Left ventricle myocardium inferior (tissue), 1 donor: ENCODE measurements at places on chromosomes 3 and 15.
A peak's percentile ranks its signal among the peaks of the same experiment; 100 is the strongest.

- DNase-seq, result no peak
Measured at GRCh38 chr3:27093771-27094170, 275.4 kb downstream of the NEK10 start.

DNA sequence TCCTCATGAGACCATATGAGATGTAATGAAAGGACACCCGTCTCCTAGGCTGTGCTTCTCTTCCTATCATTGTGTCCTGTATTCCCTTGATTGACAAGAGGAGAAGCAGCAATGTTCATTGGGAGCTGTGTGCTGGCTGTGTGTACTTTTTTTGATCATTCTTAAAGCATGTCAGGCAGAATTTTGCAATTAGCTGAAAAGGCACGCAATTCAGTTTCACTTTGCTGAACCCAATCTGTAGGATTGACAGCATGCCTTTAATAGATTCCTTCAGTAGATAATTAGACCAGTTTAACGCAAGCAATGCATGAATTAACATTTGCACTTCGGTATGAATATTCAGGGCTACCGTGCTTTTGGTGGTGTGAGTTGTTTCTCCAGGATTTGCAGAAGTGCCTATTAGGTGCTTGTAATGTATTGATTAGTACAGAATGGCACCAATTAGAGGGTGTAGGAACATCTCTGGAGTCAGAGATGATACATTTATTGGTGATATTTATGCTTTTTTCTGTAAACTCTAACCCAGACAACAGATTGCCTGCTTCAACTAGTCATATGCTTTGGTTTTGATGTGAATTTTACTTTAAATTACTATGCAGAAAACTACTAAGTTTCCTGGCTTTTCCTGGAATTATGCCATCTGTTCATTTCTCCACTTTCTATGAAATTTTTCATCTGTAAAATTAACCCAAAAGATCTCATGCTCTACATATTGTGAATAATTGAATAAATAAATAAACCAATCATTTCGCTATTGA, 114.3 kb downstream of the NSUN3 start:
- DNase-seq, result no peak

GRCh38 chr3:78096488-78097255, 1056.8 kb downstream of the ROBO2 start:
- DNase-seq, result no peak

DNA sequence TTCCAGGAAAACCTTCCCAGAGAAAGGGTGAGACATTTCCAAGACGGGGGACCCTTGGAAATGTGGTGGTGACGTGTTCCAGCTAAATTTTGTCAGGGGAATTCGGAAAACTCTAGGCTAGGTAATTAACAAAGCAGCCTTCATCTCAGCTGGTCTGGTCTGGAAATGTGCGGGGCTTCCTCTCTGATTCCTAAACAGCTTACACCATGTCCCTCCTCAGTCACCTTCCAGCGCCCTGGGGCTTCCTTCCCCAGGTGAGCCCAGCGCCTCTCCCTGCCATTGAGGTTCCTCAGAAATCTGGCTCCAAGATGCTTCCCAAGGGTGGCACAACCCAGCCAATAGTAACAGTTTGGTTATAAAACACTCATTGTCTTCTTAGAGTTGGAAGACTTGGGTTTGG, 571 bp downstream of the ACAD9 start:
- no peak for DNase-seq

- no peak for DNase-seq
Measured at GRCh38 chr3:61236556-61236955, 14.7 kb downstream of the FHIT start.

DNA sequence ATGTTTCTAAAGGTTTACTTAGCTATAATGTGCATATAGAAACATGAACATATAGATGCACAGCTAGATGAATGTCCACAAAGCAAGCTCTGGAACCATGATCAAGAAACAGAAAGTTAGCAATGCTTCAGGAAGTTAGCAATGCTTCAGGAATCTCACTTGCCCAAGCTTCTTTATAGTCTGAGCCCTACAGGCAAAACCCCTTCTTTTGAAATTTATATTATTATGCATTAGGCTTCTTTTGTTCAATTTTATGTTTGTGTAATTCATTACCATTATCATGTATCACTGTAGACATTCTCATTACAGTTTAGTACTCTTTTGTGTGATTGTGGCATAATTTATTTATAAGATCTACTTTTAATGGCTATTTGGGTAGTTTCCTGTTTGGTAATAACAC, 286.4 kb upstream of the BCHE start:
- no peak for DNase-seq

DNA sequence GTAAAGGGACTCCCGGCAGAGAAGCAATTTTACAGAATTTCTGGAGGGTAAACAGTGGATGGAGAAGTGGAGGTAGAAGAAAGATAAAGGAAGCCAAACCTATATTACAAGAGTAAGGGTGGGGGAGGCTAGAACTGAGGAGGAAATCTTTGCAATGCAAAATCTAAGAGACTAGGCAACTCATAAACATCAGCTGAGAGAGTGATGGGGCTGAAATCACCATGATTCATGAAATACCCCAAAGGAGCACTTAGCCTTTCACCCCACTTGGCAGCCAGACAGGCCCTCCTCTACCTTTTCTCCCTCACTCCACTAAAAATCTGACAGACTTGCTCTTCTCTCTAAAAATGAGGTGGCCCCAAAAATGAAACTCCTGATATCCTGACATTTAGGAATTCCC, 19.5 kb upstream of the ZBTB38 start:
- no peak for DNase-seq

DNA sequence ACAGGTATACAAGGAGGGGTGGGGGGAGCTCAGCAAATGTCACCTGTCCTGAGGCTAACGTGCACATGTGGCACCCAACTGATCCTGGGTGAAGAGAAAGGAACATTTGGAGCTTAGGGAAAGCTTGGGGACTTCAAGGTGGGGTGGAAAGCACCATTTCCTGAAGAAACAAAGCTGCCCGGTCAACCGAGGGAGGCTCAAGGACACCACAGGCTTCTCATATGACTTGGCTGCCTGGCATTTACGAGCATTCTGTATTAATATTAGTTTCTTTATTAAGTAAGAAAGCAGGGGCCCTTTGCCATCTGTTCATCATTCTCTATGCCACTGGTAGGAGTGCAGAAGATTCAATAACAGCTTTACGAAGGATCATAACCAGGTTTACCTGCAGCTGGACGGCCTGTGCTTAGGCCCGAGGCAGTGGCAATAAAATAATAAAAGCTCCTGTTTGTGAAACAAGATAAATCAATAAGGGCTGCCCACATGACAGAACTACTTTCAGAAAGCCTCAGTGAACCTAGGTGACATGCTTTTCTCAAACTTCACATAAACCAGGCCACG, 54.0 kb downstream of the ETV5 start:
- DNase-seq, result no peak

- DNase-seq, result no peak
Measured at GRCh38 chr15:27844018-27844666, 255.0 kb downstream of the OCA2 start.

DNA sequence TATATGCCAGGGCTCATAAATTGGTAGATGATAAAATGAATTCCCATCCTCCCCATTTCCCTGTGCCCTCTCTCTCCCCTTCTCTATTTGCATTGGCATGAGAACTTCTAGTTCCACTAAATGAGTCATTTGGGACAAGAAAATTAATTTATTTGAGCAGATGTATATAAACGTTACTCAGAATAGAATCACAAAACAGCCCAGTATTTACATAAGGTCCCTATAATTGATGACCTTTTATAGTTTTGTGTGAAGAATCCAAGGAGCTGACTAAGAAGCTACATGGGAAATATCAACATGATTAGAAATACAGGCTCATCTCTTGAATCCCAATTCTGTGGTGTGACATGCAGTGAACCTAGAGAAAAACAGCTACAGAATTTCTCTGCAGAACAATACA, 617.7 kb upstream of the NR2F2 start:
- no peak for DNase-seq

DNA sequence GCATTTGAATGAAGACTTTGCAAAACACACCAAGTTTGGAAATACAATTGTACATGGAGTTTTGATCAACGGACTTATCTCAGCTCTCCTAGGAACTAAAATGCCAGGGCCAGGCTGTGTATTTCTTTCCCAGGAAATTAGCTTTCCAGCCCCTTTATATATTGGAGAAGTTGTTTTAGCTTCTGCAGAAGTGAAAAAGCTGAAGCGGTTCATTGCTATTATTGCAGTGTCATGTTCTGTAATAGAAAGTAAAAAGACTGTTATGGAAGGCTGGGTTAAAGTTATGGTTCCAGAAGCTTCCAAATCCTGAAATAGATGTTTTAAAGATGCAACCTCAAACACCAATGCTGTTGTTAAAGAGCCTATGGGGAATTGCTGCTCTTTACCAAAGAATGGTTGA, 11.5 kb downstream of the HTD2 start:
- no peak for DNase-seq

DNA sequence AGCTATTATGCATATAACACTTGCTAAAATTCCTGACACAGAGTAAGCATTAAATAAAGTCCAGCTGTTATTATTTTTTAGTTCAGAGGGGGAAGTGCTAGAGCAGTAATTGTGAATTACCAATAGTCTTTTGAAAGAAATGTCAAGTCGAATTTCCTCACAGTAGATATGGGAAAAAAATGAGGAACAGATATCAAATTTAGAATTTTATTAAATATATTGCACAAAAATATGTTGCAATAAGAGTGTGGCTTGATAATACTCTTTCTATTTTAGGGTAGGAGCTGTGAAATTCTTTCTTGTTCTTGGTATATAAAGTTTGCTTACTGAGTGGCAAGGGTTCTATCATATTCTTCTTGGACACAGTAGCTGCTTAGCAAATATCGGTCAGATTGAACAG, 181.3 kb downstream of the NFKBIZ start:
- DNase-seq, result no peak

- peak; percentile 56 for DNase-seq
Measured at GRCh38 chr3:79018671-79019136, 749.1 kb downstream of the ROBO1 start.

DNA sequence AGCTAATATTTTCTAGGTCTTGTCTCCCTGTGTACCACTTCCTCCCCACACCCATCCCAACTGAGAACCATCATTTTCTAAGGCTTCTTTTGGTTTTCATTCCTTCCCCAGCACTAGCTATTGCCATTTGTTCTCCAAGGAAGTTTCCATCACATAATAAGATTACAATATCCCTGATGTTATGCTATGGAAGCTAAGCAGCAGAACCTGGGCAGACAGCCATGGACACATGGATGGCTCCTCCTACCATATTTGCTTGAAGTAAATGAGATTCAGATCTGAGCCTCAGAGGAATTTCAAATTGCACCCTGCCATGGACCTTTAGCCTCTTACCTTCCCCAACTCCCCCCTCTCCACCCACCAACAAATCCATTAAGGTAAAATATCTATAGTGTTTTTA, 31.5 kb downstream of the GASK1A start:
- no peak for DNase-seq
